Lung microvascular endothelial cell (primary cell): ENCODE measurements at places on chromosomes 13 and 19. TPM values are rescaled to one million over a fixed set of nuclear protein-coding genes. Genes with fewer than 3 reads are reported as not detected.

DAND5 gene
- total RNA-seq, result under 0.01 and 0.22 TPM in 2 replicates

WTIP gene
- 22.2 and 48.0 TPM in 2 replicates for total RNA-seq

CCL25 gene
- not detected in 2 replicates for total RNA-seq

C1QTNF9B gene
- total RNA-seq, result not detected in 2 replicates

LGI4 gene
- total RNA-seq, result not detected in 2 replicates

CASP14 gene
- not detected in 2 replicates for total RNA-seq

PALM3 gene
- not detected in 2 replicates for total RNA-seq

SLC7A10 gene
- total RNA-seq, result not detected in 2 replicates
